Fibroblast of upper back skin (primary cell): ENCODE measurements at places on chromosomes 1 and 21.
A peak's percentile ranks its signal among the peaks of the same experiment; 100 is the strongest.

DNA sequence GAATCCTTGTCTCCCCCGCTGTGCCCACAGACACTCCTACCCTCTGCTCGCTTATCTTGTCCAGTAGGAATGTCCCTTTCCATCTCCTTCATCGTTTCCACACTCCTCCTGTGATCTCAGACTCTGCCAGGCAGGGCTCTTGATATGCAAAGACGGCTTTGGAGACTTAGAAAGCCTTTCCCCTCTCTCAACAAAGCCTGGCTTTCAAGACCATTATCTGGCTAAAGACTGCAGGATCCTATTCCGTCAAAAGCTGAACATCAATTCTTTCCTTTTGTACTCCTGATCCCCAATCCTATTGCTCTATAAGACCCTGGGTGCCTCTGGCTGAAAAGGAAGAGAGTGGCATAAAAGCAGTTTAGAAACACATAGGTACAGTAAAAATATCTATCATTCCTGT, 63.9 kb downstream of the SDC3 start:
- DNase-seq: no peak

DNA sequence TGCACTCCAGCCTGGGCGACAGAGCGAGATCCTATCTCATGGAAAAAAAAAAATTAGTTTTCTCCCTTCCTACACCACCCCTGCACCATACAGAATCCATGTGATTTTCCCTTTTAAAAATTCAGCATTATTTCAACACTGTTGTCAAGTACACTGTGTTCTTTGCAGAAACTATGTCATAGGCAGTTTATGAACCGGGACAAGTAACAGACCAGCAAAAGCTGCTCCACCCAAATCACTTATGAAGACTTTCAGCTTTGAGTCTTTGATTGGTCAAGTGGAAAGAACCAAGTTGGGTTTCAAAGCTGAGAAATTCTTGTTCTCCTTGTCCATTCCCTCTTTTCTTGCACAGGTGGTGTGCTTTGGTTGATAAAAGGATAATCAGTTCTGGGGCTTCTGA, 173.0 kb downstream of the CDC7 start:
- DNase-seq: no peak

DNA sequence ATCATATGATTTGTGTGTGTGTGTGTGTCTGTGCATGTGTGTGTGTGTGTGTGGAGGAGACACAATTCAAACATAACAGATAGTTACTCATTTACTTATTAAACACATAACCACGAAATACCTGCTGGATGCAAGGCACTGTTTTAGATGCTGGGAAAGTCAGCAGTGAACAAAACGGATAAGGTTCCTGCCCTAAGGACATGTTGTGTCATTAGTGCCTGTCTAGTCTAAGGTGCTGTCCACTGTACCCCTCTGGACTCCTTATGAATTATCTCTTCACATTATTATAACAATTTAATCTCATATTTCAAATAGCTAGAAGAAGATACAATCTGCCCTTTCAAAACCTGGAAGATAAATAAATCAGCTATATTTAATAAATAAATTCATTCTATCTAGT, 162.4 kb downstream of the PLPPR5 start:
- DNase-seq: no peak

DNA sequence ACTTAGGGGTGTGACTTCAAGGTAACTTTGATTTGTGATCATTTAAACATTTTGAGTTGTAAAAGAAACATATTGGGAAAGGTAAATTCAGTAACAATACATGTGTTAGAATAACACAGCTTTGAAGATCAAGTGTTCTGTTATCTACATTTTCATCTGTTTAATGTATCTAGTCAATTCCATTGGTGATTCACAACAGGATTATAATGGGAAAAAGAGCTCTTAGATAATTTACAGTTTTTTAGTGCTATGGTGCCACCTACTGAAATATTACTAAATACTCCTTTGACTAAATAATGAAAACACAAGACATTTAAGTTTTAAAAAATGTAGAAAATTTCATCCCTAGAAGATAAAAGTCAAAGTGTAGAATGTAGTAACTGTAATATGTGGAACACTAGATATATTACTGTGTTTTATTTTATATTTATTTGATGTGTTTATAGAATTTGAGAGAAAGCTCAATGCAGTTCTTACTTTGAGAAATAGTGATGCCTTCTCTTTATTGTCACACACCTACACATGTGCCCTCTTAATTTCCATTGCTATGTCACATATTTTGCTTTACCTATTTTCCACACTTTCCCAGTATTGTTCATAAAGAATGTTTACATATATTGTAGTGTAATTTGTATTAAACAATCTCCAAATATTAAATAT, 47.4 kb downstream of the PTPRC start:
- DNase-seq: peak; percentile 76

DNA sequence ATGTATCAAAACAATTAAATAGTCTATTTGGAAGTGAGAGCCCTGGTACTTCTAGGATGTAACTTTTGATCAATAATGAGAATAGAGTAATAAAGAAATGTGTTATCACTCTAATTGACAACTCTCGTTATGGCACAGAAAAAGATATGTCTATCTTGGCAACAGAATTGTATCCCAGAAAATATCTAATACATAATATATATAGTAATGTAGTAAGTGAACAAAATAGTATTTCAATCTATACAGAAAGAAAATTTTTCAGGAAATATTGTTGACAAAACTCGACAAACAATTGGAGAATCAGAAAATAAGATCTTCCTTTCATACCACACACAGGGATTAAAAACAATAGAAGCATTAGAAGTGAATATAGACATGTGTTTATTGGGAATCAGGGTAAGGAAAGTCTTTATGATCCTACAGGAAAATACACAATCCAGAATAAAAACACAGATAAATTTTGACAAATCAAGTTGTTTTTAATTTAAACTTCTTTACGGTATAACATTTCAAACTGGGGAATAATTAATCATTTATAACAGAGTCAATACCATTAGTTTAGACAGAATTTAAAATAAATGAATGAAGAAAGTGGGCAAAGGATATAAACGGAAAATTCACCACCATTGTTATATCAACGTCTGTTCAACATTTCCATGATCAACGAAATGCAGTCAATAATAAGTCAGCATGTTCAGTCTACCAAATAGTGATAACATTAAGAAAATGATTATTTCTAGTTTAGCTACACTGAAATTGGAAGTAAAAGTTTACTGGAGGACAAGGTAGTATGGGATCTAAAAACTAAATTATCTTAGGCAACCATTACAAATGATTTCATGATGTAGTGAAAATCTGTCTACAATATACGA, 1526.5 kb upstream of the TPTE start:
- DNase-seq: no peak

DNA sequence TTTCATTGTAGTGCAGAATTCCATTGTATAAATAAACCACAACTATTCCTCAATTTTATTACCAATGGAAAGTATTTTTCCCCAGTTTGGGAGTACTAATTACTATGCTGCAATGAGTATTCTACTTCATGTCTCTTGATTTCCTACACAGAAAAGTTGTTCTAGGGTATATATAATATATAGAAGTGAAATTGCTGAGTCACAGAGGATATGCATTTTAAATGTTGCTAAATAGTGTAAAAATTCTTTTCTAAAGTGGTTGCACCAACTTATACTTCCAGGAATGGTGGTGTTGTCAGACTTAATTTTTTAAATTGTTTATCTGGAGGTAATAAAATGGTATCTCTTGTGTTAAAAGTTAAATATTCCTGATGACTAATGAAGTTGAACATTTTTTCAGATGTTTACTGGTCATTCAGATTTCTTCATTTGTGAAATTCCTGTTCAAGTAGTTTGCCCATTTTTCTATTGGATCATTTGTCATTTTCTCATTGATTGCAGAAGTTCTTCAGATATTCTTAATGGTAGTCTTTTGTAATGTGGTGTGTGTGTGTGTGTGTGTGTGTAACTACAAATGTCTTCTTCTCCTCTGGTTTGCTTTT, 19.1 kb upstream of the MYOG start:
- DNase-seq: no peak

DNA sequence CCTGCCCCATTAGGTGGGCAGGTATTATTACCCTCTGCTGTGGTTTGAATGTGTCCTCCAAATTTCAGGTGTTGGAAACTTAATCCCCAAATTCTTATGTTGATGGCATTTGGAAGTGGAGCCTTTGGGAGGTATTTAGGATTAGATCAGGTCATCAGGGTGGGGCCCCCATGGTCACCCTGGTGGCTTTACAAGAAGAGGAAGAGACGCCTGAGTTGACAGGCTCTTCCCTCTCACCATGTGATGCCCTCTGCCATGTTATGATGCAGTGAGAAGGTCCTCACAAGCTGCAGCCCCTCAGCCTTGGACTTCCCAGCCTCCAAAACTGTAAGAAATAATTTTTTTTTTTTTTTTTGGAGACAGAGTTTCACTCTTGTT, 8.8 kb upstream of the THEMIS2 start:
- DNase-seq: no peak

- DNase-seq: no peak
These were observed 99.5 kb upstream of the CSF3R start for GRCh38 chr1:36582066-36582755.

DNA sequence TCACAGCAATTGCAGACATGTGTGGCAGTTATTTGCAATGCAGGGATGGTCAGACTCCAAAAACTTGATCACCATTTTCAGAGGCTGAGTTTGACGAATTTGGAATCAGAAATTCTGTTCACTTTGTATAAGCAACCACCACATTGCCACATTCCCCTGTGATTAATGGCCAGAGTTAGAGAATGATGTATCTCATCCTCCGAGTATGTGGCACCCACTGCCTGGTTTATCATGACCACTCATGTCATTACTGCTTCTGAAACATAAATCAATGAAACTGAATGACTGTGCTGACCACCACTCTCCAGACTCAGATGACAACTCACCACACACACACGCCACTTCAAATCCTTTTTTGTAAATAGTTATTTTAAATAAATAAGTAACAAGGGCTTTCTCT, 66.6 kb upstream of the CACHD1 start:
- DNase-seq: peak; percentile 49

DNA sequence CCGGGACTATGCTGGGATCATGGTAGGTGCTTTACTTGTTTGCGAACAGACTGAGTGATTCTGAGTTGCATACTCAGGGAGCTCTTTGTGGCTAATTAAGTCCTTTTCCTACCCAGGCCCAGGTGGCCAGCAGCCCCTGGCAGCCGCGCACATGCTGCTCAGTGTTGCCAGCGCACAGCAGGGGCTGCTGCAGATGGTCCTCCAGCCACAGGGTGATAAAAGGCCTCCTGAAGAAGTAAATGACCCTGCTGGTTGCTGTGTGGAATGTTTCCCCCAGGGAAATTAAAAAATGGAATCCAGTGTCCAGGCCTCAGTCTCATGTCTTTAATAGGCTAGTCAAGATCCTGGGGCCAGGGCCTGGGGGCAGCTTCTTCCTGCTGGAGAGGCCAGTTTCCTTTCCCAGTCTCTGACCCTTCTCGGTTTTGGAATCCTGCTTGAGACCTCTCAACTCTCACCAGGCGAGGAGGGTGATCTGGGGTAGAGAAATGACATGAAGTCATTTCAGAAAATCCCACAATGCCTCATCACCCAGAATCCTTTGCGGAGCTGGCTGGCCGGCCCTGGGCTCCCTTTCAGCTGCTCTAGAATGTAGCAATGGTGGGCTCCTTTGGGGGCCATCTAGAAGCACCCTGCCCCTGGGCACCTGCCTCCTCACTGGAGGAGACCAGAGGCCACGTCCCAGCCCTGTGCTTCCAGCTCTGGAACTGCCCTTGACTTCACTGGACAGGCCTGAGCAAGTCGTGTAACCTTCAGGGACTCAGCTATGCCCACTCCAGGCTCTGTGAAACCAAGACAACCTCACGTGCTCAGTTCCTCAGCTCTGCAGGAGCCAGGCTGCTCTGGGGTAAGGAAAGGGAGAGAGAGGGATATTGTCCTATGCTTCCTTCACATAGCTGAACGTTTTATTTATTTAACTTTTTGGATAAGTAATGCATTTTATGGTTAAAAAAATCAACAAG, 131.4 kb downstream of the MRPS6 start:
- DNase-seq: no peak

DNA sequence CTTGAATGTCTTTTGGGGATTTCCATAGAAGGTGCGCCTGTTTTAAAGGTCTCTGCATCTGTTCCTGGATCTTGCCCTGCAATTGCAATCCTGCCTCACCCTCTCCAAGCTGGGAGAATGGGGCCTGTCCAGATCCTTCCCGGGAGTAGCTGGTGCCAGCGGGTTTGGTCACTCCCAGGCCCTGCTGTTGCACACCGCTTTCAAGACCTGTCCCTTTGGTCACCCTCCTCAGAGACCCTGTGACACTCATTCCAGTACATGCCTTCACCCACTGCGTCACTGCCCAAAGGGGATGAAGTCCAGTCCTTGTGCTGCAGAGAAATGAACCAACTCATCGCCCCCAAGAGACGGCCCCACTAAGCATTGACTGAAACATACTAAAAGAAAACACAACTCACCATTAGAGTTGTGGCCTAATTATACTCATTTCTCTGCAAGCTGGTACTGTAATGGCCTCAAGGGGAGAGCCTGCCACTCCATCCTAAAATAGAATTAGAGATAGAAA, 1.9 kb upstream of the IRF2BP2 start:
- no peak for DNase-seq

- DNase-seq: no peak
These were observed at the start of gene EDN2 for GRCh38 chr1:41484402-41485241. Gene EDN2 (minus strand): TSS chr1:41484683. CDS start chr1:41484601, 82 bp downstream.

DNA sequence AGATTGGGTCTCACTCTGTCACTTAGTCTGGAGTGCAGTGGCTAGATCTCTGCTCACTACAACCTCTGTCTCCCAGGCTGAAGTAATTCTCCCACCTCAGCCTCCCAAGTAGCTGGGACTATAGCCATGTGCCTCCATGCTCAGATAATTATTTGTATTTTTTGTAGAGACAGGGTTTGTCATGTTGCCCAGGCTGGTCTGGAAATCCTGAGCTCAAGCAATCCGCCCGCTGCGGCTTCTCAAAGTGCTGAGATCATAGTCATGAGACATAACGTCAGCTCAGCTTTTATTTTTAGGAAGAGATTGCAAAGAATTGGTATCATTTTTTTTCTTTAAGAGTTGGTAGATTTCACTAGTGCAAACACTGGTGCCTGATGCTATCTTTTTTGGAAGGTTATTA, 244.9 kb downstream of the DSCAM start:
- DNase-seq: no peak

- DNase-seq: no peak
These were observed 10.3 kb downstream of the PADI4 start for GRCh38 chr1:17318262-17318661.

DNA sequence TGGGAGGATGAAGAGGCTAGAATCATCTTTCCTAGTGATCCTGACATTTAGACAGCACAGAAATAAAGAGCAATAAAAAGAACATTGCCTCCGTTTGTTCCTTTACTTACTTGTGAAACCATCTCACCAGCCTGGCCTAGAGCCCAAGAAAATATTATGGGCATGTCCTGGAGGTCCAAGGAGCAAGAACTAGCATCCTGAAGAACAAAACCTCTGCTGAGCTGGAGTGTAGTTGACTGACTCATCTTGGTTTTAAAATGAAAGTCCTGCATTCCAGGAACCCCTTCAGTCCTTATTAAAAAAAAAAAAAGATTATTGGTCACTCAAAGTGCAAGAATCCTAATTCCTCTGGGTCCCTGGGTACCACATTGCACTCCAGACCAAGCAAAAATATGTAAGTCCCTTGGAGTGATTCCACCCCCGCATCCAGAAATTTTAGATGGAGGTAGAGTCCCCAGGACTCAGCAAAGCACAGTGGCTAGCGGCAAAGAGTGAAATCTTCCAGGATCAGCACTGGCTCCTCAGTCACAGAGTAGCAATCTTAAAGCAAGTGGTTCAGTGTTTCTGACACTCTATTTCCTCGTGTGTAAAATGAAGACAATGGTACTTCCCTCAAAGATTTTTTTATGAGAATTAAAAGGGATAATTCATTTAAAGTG, 7.0 kb downstream of the SMCP start:
- peak; percentile 68 for DNase-seq
